ENCODE measurements at places on chromosomes 1 and 21. TPM values are rescaled to one million over a fixed set of nuclear protein-coding genes. Genes with fewer than 3 reads are reported as not detected.

The ZC3H12A gene
- total RNA-seq, result 8.4 TPM

The SLAMF6 gene
- not detected for total RNA-seq

The TNFRSF8 gene
- 20.5 TPM for total RNA-seq

The LHX8 gene
- 0.25 TPM for total RNA-seq

The CHODL gene
- total RNA-seq, result 1.2 TPM

- DNase-seq, result no peak
Observed at GRCh38 chr1:40965531-40965930, 14.0 kb upstream of the CTPS1 start.

DNA sequence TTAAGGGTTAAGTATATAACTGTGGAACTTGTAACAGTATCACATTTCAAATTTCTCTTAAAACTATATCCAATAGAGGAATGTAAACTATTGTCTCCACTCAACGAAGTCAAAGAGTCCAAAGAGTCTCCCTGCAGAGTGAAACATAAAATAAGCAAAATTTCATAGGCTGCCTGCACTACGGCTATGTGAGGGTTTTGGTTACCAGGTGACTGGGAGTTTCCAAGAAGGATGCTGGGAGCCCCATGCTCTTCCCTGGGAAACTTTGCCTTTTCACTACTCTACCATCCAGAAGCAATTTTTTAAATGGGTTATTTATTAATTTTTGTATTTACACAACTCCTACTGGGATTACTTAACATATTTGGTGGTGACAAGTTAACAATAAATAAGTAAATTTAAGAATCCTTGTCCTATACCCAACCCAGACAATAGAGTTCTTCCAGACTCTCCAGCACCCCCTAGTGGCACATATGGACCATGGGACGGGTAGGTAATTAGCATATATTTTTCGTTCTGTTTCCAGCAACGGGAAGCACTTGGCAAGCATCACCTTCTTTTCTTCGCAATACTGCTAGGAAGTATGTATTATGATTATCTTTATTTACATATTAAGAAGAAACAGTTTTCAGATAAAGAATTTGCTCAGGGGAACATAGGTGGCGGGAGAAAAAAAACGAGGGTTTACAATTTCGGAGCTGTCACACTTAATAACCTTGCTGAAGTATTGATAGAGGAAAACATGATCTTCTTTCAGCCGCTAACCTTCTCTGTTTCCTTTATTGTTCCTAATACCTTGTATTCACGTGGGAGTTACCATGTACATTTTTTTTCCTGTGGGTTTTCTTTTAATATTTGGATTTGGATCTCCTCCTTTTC lies 3.5 kb downstream of the FMO2 start:
- peak; percentile 57 for DNase-seq

DNA sequence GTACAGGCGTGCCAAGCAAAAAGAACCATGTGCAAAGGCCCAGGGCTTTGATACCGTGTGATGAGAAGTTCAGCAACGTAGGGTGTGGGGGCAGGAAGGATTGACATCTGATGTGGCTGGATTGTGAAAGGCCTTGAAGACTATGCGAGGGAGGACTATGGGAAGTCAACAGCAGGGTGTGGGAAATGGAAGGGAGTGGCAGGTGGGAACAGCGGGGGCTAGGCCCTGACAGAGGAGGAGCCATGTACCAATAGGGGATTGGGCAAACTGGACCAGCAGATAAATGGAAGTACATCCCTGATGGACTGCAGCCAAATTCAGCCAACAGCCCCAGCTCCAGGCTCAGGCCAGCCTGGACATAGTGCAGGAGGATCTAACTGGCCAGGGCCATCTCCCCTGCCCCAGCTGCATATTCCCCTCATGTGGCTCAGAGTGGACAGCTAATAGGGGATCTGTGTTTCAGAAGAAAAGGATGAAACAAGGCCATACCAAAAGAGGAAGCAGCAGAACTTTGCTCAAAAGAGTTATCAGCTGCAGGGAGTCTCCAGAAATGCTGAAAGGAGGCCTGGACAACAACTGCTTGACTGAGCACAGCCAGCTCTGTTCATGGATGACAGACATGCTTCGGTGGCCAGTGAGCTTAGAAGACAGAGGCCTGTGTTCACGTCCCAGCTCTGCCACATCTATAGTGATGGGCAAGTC lies 140.2 kb upstream of the SGIP1 start:
- DNase-seq, result no peak

- DNase-seq, result no peak
Observed at GRCh38 chr1:93749487-93749886, 67.8 kb upstream of the BCAR3 start.

- DNase-seq, result peak; percentile 85
Observed at GRCh38 chr1:24705260-24706073, 39.8 kb upstream of the CLIC4 start.

DNA sequence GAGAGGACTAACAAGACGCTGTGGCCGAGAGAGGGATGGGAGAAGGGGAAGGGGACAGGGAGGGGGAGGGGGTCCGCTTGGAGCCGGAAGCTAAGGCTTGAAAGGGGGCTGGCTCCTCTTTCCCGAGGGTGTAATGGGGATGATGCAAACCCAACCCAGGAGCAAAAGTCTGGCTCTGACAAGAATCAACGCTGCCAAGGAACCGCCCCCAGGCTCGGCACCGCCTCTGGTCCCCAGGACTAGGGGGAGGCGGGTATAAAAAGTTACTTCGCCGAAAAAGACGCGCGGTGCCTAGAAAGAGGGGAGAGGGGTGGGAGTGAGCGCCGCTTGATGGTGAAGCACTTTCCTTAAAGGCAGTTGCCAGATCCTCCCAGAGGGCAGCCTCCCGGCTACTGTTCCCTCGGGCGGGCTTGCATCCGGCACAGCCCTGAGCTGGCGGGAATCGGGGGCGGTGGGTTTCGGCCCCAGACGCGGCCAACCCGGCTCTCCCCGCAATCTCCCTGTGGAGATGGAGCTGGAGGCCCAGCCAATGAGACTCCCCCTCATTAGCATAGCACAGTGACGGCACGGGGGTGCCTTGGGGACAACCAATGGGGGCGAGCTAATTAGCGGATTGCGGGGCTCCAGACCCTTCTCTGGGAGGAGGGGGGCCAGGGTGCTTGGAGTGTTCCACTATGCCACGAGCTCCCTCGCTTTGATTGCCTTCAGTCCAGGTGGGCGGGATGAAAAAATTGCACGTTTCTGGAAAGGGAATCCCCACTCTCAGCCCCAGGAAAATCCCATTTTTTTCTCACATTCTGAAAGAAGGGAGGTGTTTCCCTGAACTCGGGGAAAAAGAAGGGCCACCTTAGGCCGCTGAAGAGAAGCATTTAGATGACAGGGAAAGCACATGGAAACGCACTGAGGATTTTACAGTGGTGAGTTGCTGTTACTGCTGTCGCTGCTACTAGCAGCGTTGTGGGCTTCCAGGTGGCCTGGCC lies at the start of gene KCNT2:
Gene KCNT2 (minus strand): TSS at position 51 of the 980 bp plus-strand sequence. CDS start 131 bp downstream, outside the sequence.
- DNase-seq, result peak; percentile 97

Measured in WTC11 (cell line).